ENCODE measurements at places on chromosomes 5 and 9.
A peak's percentile ranks its signal among the peaks of the same experiment; 100 is the strongest.

DNA sequence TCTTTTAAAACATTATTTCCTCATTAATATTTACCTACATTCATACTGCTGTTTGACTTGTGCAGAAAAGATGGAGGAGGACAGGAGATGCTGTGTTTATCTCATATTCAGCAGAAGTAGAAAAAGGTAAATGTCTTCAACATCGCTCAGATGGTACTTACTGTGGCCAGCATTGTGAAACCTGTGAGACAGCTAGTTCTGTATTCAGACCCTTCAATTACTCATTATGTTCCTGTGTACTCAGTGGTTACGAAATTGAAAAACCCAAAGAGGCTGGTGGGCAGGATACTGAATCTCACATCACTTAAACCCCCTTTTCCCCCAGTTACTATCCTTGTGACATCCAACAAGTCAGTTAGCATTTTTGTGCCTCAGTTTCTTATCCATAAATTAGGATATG, 216.0 kb downstream of the KDM4C start:
- no peak for DNase-seq

DNA sequence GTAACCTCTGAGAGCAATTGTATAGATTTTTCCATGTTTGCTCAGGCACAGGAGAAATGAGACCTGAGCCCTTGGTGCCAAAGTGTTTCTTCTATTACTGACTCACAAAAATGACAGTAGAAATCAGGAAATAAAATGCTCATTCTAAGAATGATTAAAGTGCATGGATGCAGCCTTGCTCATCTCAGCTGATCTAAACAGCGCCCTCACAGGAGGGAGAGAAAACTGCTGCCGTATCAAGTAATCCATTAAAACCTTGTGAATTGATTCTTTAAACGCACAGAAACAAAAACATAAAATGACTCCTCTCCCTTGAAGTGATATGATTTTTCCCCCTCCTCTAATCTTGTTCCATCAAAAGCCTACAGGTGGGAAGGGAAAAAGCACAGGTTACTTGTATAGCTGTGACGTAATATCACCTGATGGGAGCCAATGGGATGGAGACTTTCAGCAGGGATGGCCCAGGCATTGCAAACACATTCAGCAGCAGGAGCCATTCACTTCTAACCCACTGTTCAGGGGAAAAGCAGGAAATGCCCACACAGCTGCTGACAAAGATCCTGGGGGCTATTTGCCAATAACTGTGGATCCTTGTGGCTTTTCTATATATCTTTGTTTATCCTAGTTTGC, 76.7 kb downstream of the PLCXD3 start:
- DNase-seq, result peak; percentile 36

- no peak for DNase-seq
Observed at GRCh38 chr5:158792976-158793375, 306.7 kb downstream of the EBF1 start.

- no peak for DNase-seq
Observed at GRCh38 chr5:112697833-112698232, 39.9 kb upstream of the APC start.

GRCh38 chr5:141557681-141558136, 61.1 kb downstream of the DIAPH1 start:
- DNase-seq, result peak; percentile 70

- DNase-seq, result peak; percentile 64
Observed at GRCh38 chr9:137138058-137138721, 764 bp upstream of the GRIN1 start.

GRCh38 chr9:95229230-95229915, 88.1 kb downstream of the FANCC start:
- no peak for DNase-seq

GRCh38 chr9:92613268-92614122, 56.4 kb downstream of the IPPK start:
- DNase-seq, result no peak

- DNase-seq, result peak; percentile 79
Observed at GRCh38 chr5:159471904-159472303, 141.6 kb upstream of the IL12B start.

DNA sequence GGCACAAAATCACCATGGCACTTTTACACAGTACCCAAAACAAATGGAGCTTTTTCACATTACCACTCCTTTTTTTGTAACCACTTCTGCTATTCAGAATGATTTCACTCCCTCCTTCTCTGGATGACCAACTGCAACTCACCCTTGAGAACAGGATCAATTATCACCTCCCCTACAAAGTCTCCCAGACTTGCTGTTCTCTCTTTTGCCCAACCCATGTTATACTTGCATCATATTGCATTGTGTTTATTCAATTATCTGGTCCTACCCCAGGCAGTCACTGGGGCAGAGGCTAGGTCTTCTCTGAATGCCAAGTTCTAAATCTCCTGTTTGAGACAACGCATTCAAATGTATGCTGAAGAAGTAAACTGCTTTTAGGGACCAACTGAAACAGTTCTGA, 96.0 kb downstream of the GPR21 start:
- DNase-seq, result no peak

DNA sequence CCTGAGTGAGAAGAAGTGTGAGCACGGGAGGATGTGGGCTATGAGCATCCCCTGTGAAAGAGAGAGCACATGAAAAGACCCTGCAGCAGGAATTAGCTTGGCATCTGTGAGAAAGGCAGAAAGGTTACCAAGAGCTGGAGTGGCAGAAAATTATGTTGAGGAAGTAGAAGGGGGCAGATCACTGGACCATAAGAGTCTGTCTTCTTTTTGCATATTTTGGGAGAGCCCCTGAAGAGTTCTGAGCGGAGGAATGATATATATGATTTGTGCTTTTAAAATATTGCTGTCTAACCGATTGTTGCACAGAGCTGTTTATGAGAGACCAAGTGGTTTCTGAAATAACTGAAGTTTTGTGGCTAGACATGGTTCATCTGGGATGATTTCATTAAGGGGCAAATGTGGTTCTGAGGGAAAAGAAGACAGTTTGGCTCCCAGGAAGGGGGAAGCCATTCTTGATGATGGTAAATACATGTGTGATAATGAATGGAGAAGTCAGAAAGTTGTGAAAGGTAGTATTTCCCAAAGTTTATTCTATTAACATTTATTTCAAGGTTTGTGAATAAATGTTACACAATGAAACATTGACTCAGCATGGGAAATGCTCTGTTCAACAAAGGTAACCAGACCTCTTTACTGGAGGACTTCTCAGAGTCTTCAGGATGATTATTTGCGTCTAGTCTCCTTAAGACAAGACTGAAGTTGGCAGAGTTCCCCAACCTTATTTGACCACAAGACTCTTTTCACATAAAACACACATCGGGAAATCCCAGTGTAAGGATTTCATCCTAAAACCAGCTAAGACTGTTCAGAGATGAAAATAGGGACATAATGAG, 31.5 kb upstream of the ADRB2 start:
- DNase-seq, result no peak
